Cerebellar nuclear complex (tissue), 1 donor: ENCODE measurements at places on chromosomes 5 and 9.

GRCh38 chr5:96331210-96331609, 101.8 kb downstream of the PCSK1 start:
- no peak for DNase-seq

DNA sequence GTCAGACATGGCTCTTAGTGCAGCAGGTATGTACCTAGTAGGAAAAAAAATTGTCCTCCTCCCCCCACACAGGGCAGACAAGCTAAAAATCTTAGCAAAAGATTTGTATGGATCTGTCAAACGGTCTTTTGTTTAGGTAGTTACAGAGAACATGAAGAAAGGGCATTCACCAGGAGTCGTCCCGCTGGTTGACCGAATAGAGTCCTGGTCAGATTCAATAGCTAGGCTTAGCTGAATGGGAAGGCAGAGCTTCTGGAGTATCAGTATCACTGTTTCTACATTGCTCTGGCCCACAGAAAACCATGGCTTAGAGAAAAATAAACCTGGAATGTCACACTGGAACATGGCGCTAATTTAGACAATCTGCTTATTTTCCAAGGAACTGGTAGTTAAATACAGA, 642.3 kb downstream of the PTPRD start:
- no peak for DNase-seq

GRCh38 chr5:150763023-150763769, 4.4 kb upstream of the DCTN4 start:
- DNase-seq, result no peak

- no peak for DNase-seq
Measured at GRCh38 chr9:136138566-136138965, 19.9 kb upstream of the TMEM250 start.

DNA sequence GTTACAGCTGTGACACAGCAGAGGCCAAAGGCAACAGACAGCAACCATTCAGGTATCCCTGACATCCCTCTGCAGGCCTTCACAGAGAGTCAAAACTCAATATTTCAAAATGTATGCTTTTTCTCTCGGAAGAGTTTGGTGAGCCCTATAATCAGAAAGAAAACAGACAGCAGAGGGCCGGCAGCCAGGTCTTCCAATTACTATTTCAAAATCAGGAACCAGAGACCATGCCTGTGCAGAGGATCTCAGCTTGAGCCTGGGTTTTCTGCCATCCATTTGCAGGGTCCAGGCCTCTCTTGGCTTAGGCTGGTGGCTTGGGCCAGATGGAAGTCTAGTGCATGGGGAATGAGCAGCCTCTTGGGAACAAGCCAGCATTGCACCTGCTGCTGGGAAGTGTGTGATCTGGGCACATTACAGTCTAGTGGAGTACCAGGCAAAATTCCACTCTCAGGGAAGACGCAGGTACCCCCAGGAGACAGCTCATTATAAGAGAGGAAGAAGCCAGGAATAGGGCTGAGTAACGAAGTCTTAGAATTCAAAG, 231.3 kb downstream of the ENC1 start:
- peak; percentile 8 for DNase-seq

- DNase-seq, result peak; percentile 3
Measured at GRCh38 chr5:96963267-96963666, 27.4 kb downstream of the LNPEP start.

DNA sequence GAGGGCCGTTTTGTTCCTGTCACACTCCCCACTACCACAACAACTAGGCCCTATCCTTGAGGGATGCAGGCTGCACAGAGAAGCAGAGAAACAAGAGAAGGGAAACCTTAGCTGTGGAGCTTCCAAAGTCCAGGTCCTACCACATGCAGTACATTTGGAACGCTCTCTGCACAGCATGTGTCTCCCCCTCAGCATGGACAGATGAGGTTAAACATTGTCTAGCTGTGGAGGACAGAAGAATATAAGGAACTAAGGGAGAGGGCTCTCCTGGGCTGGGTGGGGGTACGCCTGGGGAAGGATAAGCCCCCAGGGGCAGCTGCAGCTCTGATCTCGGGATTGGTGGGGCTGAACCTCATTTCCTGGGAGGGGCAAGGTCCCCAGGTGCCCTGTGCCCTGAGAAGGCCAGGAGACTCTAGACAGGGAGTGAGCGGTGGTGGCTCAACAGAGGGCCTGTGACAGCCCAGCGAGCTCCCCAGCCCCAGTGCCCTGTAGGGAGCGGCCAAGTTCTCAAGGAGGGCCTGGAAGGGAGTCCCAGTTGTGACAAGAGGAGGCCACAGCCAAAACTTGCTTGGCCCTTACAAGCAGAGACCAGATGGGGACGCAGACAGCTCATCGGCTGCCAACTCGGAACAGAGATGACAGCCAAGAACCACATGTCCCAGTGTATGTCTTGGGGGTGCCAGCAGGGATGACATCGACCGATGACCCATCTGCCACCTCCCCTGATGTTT, 30.1 kb downstream of the TSPAN17 start:
- DNase-seq, result peak; percentile 82

- no peak for DNase-seq
Measured at GRCh38 chr9:3436629-3437420, 89.0 kb downstream of the RFX3 start.

GRCh38 chr5:74103131-74104023, 477.4 kb downstream of the ARHGEF28 start:
- no peak for DNase-seq

GRCh38 chr9:19920401-19920800, 131.6 kb upstream of the SLC24A2 start:
- no peak for DNase-seq

DNA sequence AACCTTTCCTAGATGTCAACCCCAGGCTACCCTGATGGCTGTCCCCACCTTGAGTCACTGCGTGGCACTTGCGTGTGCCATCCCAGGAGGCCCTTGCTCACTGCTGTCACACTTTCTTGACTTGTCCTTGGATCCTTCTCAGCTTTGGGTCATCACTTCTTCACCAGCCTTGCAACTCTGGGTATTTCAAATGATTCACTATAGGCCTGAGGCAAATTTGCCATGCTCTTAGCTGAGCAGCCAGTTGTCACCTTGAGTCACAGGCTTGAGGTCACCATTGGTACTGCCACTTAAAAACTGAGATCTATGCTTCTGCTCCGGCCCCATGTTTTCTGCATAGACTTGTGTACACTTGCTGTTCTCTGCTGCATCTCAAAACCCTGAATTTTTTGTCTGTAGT, 84.7 kb downstream of the BASP1 start:
- no peak for DNase-seq

GRCh38 chr9:114046875-114047274, 31.2 kb downstream of the AMBP start:
- no peak for DNase-seq

- no peak for DNase-seq
Measured at GRCh38 chr5:75091597-75091996, 39.2 kb upstream of the GCNT4 start.

- no peak for DNase-seq
Measured at GRCh38 chr5:75023368-75024159, 28.8 kb downstream of the GCNT4 start.

DNA sequence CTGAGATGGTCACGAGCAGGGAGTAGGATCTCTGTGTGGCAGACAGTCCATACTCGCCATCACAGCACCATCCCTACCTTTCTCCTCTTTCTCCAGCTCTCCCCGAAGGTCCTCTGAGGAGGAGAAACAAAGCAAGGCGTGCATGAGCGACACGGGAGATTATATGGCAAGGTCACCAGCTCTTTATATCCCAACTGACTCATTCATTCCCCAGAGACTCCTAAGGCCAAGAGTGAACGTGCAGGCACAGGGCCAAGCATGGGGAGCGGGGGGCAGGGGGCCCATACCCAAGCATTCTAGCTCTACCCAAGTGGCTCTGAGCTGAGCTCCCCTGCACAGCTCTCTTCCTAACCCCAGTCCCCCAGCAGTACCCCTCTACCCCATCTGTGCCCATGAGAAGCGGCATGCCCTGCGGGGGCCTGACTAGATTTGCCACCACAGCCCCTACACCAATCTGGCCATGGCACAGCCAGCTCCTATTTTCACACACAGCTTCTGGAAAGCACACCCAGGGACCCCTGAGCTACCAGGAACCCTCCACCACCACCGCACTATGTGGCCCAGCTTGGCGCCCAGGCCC, 6.8 kb downstream of the TRIM7 start:
- no peak for DNase-seq

- DNase-seq, result no peak
Measured at GRCh38 chr9:84404095-84404686, 63.6 kb upstream of the SLC28A3 start.

DNA sequence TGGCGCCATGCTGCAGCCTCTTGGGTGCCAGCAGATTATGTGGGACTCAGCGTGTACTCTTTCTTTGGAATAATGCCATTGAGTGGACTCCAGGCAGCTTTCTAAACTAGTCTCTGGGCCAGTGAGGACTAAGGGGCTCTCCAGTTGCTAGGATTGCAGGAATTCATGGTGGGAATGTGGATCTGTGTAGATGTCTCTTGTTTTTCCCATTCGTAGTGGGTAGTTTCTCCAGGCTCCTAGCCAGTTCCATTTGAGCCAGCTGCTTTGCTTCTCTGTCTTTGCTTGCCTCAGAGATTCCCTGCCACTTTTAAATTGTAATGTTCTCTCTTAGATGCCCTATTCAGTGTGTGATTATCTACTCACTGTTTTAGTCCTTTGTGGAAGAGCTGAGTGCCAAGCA, 42.6 kb downstream of the SLF1 start:
- no peak for DNase-seq

DNA sequence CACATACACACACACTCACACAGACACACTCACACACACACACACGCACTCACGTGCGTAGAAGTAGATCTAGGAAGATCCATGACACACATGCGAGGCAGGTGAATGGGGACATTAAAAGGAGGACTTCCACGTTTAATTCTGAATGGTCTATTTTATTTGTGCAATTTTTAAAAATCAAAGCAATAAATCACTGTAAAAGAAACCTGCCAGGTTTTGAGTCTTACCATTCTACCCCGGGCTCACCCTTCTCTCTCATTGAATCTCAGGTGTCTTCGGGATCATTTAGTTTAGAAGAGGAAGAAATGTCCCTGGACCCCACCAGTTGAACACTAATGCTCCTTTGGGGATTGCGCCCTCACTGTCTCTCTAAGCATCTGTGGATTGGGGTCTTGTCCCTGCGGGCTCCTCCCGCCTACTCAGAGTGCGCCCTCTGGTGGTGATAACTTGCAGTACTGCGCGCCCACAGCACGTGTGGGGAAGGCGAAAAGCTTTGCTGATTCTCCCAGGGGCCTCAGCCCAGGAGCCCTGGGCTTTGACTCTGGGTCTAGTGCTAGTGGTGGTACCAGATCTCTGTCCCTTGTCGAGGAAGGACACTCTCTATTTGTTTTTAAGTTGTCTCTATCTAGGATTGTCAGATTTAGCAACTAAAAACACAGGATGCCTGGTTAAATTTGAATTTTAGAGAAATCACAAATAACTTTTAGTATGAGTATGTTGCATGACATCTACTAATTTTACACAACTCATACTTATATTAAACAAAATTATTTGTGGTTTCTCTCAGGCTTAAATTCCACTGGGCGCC, 34.8 kb downstream of the BOD1 start:
- no peak for DNase-seq

GRCh38 chr5:8258801-8259200, 389.9 kb downstream of the MTRR start:
- DNase-seq, result no peak

- DNase-seq, result no peak
Measured at GRCh38 chr5:67434466-67434865, 237.9 kb upstream of the CD180 start.

DNA sequence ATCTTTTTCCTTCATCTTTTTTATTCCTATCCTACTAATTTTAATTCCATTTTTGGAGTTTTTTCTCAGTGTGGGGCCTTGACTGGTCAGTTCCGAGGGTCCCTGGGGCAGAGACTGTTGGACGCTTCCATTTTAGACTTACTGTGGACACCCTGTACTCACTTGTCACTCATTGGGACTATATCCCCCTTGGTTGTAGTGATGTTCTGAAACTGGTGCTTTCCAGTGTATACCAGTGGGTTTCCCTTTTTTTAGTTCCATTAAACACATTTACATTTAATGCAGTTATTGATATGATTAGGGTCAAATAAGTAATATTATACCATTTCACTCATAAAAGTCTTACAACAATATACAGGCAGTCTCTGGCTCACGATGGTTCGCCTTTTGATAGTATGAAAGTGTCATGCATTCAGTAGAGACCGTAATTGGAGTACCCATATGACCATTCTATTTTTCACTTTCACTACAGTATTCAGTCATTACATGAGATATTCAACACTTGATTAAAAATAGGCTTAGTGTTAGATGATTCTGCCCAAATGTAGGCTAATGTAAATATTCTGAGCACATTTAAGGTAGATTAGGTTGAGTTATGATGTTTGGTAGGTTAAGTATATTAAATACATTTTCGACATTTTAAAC, 46.0 kb downstream of the CNOT6 start:
- DNase-seq, result no peak

GRCh38 chr9:89972535-89972934, 367.7 kb downstream of the GADD45G start:
- no peak for DNase-seq
